GDM1 (cell line): ENCODE measurements at places on chromosomes 7 and 10.

DNA sequence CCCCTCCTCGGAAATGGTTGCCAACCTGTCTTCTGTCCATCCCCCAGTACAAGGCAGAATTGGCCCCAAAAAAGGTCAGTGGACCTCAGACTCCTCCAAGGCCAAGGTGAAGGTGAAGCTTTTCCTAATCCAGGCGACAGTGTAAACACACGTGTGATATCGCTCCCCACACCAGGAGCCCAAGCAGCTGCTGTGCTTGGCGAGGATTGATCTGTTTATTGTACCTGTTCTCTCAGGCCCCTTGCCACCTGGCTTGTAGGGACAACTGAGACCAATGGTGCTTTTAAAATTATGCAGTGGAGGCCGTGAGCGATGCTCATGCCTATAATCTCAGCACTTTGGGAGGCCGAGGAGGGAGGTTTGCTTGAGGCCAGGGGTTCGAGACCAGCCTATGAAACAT, 66.1 kb upstream of the GTF2IRD1 start:
- no peak for DNase-seq

- peak; percentile 74 for DNase-seq
Observed at GRCh38 chr10:28807760-28808613, 130.7 kb downstream of the BAMBI start.

DNA sequence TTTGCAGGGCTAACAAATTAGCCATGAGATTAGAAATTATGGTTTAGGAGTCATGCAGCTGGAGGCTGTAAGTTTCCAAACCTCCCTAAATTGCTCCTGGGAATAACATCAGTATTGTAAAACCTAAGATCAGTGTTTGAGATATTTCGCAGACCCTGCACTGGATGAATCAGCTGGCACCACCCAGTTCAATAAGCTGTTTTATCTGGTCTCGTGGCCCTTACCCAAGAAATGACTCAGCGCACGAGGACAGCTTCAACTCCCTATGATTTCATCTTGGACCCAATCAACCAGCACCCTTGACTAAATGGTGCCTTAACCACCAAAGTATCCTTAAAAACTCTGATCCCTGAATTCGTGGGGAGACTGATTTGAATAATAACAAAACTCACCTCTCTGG, 482.0 kb upstream of the PCDH15 start:
- no peak for DNase-seq

- DNase-seq, result no peak
Observed at GRCh38 chr10:104899779-104900178, 258.7 kb downstream of the SORCS3 start.

- DNase-seq, result no peak
Observed at GRCh38 chr7:73556208-73557107, 1.0 kb downstream of the BCL7B start.

- no peak for DNase-seq
Observed at GRCh38 chr7:67423065-67423464, 426.4 kb downstream of the TYW1 start.

GRCh38 chr7:55377162-55377817, 12.2 kb downstream of the LANCL2 start:
- DNase-seq, result no peak

GRCh38 chr10:127467811-127468210, 81.3 kb upstream of the NPS start:
- no peak for DNase-seq

GRCh38 chr10:83713423-83713822, 425.9 kb upstream of the GHITM start:
- no peak for DNase-seq

DNA sequence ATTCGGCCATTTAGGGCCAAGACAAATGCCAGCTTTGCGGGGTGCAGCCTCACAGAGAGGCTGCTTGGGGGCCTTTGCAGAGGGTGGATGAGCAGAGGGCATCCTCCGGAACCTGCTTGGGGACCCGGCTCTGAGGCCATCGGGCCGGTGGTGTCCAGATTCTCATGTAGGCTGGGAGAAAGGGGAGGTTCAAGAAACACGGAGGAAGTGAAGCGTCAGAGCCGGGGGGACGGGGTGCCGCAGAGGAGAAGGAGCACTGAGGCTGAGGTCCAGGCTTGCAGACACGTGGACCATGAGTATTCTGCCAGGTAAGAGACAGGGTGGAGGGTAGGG, 150.7 kb upstream of the SHH start:
- no peak for DNase-seq

- DNase-seq, result no peak
Observed at GRCh38 chr7:36563706-36564327, 160.5 kb downstream of the AOAH start.

GRCh38 chr10:69646185-69647060, 16.4 kb downstream of the FAM241B start:
- no peak for DNase-seq

DNA sequence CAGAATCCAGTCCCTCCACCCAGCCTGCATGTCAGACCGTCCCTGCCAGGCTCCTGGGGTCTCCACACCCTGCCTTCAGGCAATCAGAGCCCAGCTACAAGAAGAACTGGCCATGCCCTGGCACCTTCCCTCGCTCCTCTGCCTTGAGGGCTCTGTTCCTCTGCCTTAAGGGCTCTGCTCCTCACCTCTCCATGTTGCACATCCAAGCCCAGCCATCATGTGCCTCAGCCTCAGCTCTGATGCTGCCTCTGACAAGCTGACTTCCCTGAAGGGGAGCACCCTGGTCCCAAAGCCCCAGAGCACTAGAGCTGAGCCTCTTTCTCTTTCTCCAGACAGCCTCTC, 50.3 kb upstream of the ANTXRL start:
- DNase-seq, result no peak

- DNase-seq, result no peak
Observed at GRCh38 chr10:14673189-14673861, 101.4 kb downstream of the FAM107B start.

GRCh38 chr7:1590476-1590875, 20.6 kb upstream of the PSMG3 start:
- DNase-seq, result no peak

DNA sequence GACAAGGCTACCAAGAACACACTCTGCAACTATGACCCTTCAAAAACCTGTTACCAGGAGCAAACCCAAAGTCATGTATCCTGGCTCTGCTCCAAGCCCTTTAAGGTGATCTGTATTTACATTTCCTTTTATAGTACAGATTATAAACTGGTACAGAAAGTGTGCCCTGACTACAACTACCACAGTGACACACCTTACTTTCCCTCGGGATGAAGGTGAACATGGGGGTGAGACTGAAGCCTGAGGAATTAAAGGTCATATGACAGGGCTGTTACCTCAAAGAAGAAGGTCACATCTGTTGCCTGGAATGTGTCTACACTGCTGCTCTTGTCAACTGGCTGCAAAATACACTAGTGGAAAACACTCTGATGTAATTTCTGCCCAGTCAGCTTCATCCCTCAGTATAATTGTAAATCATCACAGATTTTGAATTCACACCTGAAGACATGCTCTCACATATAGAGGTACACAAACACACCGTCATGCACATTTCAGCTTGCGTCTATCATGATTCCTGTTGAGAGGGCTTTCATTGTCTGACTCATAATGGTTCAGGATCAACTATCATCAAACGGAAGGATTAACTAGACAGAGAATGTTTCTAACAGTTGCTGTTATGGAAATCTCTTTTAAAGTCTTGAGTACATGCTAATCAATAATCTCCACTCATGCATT, 318.3 kb downstream of the NXPH1 start:
- no peak for DNase-seq

- no peak for DNase-seq
Observed at GRCh38 chr10:114489521-114490310, 85.4 kb upstream of the AFAP1L2 start.

DNA sequence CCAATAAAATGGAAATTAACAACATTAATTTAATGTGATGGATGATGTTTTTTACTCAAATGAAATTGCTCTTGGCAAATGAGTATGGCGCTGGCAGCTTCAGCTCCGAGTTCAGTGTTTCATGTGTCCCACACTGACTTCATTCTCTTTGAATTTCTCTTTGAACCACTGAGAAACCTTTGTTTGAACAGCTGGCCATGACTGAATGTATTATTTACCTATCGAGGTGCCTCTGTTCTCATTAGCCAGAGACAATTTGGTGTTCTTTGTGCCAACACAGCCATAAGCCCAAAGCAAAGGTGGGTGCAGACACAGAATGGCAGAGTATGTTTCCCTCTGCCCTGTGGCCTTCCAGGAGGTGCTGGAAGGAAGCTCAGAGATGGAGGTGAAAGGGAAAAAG, 42.1 kb downstream of the TMEM178B start:
- DNase-seq, result no peak

- no peak for DNase-seq
Observed at GRCh38 chr7:36667007-36667745, 57.1 kb downstream of the AOAH start.

DNA sequence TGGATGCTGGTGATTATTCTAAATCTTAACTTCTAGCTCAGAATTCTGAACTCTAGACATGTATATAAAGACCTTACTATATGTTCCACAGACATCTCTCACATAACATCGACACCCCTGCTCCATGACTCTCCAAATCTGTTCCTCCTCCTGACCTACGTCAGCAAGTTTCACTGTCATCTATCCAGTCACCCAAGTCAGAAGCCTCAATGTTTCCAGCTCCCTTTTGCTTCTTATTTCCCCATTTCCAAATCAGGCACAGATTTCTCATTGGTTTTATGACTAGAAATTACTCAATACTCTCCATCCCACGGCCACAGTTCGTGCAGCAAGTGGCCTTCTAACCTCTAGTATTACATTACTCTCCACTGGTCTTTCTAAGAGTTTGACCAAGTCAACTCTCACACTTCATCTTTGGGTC, 28.5 kb downstream of the EPC1 start:
- DNase-seq, result no peak

GRCh38 chr10:43002596-43002995, 74.3 kb upstream of the RET start:
- DNase-seq, result no peak

DNA sequence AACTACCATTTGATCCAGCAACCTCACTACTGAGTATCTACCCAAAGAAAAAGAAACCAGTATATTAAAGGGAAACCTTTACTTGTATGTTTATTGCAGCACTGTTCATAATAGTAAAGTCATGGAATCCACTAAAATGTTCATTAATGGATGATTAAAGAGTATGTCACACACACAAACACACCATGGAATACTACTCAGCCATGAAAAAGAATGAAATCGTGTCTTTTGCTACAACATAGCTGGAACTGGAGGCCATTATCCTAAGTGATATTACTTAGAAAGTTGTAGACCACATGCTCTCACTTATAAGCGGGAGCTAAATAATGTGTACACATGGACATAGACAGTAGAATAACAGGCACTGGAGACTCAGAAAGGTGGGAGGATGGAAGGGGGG, 203.0 kb upstream of the SLC26A5 start:
- DNase-seq, result no peak

DNA sequence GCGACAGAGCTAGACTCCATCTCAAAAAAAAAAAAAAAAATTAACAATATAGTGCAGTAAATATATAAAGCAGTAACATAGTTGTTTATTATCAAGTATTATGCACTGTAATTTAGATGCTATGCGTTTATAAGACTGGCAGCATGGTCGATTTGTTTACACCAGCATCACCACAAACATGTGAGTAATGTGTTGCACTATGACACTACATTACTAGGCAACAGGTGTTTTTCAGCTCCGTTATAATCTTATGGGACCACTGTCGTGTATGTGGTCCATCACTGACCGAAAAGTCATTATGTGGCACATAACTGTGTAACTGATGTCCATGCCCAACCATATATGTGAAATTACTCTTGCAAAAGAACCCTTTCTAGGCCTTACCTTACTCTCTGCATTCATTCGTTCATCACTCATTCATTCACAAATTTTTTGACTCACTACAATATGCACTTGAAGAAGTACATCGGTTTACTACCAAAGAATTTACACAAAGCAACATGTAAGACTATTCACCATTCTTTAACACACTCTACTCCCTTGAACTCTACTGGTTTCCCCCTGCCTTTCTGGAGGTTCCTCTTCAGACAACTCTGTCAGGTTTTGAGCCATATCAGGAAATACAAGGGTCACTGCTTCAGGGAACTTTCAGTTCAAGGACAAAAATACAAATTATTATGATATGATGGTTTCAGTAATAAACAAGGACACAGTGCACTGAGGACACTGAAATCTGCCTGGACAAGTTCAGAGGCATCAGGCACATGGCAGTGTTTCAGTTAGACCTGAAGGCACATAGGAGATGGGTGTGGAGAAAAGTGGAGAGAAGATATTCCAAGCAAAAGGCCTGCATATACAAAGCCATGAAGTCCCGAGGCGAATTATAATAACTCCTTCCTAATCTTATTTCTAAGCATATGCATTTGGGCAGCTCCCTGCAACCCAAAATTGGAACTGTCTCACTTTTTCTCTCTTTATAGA, 17.4 kb downstream of the ITGB1 start:
- DNase-seq, result no peak

GRCh38 chr7:94395141-94396036, 694 bp downstream of the COL1A2 start:
- peak; percentile 30 for DNase-seq

GRCh38 chr10:113557424-113557862, 4.6 kb downstream of the HABP2 start:
- no peak for DNase-seq

DNA sequence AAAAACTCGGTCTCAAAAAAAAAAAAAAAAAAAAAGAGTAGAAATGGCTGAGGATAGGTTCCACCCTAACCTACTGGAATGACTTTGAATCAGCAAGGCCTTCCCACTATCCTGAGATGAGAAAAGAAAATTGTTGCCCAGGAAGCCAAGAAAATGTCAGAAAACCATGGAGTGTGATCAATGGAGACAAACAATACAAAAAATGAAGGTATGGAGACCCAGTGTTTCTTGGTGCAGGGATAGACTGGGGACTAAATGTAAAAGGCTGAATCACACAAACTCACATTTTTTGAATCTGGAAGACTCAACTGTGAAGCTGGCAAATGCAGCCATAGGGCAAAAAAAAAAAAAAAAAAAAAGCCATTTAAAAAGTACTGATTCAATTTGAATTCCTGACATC, 364.3 kb upstream of the ANKRD30A start:
- no peak for DNase-seq

- DNase-seq, result no peak
Observed at GRCh38 chr7:153939177-153939576, 113.0 kb upstream of the DPP6 start.

DNA sequence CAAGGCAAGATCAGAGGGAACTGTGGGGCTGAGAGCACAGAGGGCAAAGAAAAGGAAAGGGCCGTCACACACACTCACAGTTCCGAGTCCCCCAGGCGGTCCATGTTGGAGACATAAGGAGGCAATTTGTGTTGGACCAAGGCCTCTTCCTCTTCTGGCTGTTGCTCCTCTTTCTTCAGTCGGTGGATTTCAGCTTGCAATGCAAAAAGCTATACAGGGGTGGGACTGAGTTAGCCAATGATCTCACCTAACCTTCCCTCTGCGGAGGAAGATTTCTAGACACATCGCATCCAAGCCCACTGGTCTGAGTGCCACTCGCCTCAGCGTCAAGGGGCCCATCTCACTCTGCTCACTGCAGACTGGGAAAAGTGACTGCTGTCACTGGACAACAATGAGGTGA, 5.5 kb downstream of the WDR91 start:
- no peak for DNase-seq
